ENCODE measurements at places on chromosomes 7 and 10. TPM values are rescaled to one million over a fixed set of nuclear protein-coding genes. Genes with fewer than 3 reads are reported as not detected.

The OR2A42 gene
- total RNA-seq, result not detected

The CPEB3 gene
- total RNA-seq, result 18.2 TPM

The MSMB gene
- not detected for total RNA-seq

The CYP26C1 gene
- 0.25 TPM for total RNA-seq

The AIFM2 gene
- 3.9 TPM for total RNA-seq

The RSU1 gene
- total RNA-seq, result 17.7 TPM

The PTPRN2 gene
- total RNA-seq, result 47.7 TPM

The SCART1 gene
- 0.49 TPM for total RNA-seq

The EPO gene
- total RNA-seq, result not detected

All from temporal lobe (tissue), 4 donors.